ENCODE measurements at places on chromosomes 5 and 9.

GRCh38 chr9:21392270-21392669, 7.1 kb upstream of the IFNA2 start:
- no peak for DNase-seq

DNA sequence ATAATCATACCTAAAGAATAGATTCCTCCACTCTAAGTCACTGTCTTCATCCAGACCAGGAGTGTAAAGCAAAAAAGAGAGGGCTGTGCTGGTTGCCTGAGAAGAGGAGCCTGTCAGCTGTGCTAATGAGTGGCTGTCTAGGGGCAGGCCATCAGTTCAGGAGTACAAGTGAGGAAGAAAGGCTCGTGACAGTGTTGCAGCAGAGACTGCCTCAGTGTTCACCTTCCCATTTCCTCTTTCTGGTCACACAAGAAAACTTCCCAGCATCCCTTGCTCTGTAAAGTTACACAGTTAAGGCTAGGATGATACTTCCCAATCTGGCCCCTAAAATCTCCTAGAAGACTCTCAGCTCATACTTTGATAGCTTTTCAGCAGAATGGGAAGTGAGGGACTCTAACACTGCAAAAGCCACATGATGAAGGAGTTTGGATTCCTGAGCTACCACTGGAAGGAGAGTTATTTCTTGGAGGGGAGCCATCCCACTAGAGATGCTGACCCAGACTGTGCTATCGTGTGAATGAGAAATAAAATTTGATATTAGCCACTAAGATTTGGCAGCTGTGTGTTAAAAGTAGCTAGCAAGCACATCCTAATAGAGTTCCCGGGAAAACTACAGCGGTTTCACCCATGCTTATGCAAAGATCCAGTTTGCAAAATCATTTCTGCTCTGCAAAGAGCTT, 67.1 kb downstream of the ADAMTS12 start:
- peak; percentile 13 for DNase-seq

GRCh38 chr9:36416890-36417289, 16.8 kb upstream of the RNF38 start:
- DNase-seq = no peak

DNA sequence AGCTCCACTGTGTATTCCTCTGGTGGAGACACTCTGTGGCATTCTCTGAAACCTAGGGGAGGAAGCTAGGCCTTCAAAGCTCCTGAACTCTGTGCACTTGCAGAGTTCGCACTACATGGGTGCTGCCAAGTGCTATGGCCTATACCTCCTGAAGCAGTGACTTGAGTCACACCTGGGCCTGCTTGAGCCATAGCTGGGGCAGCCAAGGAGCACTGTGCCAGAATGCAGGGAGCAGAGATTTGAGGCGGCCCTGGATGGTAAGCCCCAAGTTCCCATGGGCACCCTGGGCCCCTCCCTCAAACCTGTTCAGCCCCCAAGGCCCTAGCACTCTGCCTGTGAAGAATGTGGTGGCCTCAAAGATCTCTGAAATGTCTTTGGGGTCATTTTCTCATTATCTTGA, 212.9 kb downstream of the SPATA31A6 start:
- no peak for DNase-seq

- no peak for DNase-seq
These were observed 73.4 kb downstream of the ANGPTL2 start for GRCh38 chr9:127049044-127049443.

- no peak for DNase-seq
These were observed 25.7 kb downstream of the DRD1 start for GRCh38 chr5:175418251-175418650.

- DNase-seq = no peak
These were observed 15.0 kb downstream of the GLIPR2 start for GRCh38 chr9:36151316-36152210.

All from anterior cingulate cortex (tissue), 58 donors.